Heart left ventricle (tissue), 16 donors: ENCODE measurements at places on chromosomes 1 and 21. TPM values are rescaled to one million over a fixed set of nuclear protein-coding genes. Genes with fewer than 3 reads are reported as not detected.

DNA sequence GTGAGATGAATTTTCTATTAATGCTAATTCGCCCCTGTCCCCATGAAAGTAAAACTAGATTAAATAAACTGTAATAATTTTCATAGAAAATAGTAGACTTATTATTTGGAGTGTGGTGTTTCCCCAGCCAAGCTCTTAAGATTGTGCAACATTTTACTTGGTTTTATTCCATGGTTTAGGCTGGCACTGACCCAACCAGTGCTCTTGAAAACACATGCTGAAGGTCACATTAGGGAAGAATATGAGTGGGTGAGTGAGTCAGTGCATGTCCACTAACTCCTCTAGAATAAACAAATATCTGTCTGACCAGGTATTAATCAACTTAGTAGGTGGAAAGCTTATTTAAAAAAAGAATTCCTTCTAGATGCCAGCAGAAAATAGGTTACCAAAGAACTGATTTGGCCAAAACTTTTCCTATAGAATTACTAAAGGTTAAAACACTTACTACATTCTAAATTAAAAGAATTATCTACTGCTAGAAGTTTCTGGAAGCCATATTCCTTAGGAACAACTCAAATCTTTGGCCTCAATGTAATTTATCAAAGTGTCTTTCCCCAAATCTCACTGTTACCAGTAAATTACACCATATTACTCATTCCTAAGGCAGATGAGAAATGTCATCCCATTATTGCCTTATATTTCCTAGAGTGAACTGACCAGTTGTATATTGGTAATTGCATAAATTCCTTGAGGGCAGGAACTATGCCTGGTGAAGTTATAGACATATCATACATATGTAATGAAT is 89.7 kb upstream of the RGS1 start:
- DNase-seq, result peak; percentile 77

The RAVER2 gene
- 22.6 TPM for total RNA-seq

The ZRANB2 gene
- 56.0 TPM for total RNA-seq

The ITGB2 gene
- total RNA-seq, result 27.7 TPM

The WDR47 gene
- 12.2 TPM for total RNA-seq

The FALEC gene
- not detected for total RNA-seq
